Prostate gland (tissue), 2 donors: ENCODE measurements at places on chromosomes 16 and 17. TPM values are rescaled to one million over a fixed set of nuclear protein-coding genes. Genes with fewer than 3 reads are reported as not detected.

DNA sequence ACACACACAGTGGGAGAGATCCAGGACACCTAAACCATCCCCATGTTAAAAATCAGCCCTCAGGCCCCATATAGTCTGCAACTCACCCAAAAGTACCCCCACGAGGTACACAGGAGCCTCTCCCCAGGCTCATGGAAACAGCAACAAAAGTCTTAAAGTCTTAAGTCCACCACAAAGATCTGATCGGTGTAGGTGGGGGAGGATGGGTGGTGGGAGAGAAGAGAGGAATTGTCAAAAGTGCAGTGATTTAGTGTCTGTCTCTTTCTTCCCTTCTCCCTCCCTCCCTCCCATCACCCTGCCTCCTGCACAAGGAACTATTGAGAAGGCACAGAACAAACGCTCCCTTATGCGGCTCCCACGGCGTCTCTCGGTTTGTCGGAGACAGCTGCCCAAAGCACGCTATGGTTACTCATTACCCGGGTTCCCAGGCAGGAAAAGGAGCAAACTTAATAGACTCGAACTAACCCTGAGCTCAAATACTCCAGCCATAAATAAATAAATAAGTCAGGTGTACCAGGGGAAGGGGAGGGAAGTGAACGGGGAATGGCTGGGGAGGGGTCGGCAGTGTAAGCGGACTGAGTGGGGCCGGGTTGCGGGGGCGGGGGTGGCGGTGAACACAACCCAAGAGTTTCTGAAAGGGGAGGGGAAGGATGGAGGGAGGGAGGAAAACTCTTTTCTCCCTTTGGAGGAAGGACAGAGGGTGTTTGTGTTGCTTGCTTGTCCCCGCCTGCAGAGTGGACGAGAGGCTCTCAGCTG is 477.4 kb downstream of the SLC39A11 start:
- no peaks in the 10 kb centered on the region for H3K27me3 ChIP-seq
- DNase-seq, result peak; percentile 42
- H3K36me3 ChIP-seq, result no peaks in the 10 kb centered on the region
- no peak overlapping the region for H3K27ac ChIP-seq

DNA sequence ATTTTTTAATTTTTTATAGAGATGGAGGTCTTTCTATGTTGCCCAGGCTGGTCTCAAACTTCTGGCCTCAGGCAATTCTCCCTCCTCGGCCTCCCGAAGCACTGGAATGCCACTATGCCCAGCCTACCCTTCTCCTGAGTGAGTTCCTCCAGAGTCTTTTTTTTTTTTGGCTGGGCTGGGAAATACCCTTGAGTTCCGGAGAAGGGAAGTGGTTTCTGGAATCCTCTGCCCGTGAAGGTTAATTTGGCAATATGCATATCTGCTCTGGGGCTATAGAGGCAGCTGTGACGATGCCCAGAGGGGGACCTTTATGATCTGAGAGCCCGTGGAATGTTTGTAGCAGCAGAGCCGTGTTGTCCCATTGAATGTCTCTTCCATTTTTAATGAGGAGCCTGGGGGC is 217.5 kb downstream of the RBFOX1 start:
- no peaks in the 10 kb centered on the region for H3K4me1 ChIP-seq
- no peaks in the 10 kb centered on the region for H3K27me3 ChIP-seq
- no peak overlapping the region for H3K4me3 ChIP-seq
- no peaks in the 10 kb centered on the region for H3K36me3 ChIP-seq
- no peak for DNase-seq
- H3K27ac ChIP-seq, result no peak overlapping the region

Gene SALL1
- total RNA-seq, result 4.8 TPM

Gene RAMP2
- total RNA-seq, result 16.3 TPM
